ENCODE measurements at places on chromosomes 16 and 17.

DNA sequence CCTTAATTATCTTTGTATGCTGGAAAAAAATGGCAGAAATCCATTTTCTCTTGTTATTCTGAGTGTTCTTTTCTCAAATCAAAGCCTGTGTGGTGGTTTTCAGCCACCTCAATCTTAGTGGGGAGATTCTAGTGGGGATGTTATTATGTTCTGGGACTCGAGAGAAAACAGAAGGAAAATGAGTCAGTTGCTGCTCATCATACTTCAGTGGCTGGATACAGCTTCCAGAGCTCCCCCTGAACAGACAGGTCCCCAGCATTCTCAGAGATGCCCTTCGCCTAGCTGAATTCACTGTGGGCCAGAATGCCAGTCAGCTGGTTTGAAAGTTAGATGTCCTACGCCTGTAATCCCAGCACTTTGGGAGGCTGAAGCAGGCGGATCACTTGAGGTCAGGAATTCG, 8.5 kb downstream of the ST6GALNAC1 start:
- DNase-seq: no peak

DNA sequence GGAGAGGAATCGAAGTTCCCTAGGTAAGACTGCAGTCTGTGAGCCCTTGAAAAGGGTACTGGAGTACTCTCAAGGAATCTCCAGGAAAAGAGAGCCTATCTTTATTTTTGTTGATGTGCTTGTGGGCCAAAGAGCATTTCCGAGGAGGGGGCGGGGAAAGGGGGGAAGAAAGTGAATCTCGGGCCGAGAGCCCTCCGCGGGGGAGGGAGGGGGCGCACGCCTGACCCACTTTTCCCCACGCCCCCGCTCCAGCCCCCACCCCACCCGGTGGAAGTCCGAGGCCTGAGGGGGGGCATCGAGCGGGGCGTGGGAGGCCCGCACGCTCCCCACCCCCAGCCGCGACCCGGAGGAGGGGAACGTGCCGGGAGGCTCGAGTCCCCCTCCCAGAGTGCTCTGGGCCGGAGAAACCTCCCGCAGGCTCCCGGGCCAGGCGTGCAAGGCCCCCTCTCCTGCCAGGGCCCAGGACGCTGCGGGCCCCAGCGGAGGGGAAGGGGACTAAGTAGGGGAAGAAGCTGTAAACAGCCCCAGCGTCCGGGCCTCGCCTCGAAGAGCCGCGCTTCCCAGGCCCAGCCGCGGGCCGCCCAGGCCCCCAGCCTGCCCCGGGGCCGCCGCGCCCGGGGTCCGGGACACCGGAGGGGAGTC, 444 bp downstream of the HELZ start:
- DNase-seq: peak; percentile 49

GRCh38 chr17:3964203-3965117, at the start of gene ATP2A3:
ATP2A3 (minus strand) TSS chr17:3964437; CDS start chr17:3964291, 146 bp downstream.
- DNase-seq: peak; percentile 72

- no peak for DNase-seq
Observed at GRCh38 chr16:14193316-14193871, 122.3 kb downstream of the MRTFB start.

DNA sequence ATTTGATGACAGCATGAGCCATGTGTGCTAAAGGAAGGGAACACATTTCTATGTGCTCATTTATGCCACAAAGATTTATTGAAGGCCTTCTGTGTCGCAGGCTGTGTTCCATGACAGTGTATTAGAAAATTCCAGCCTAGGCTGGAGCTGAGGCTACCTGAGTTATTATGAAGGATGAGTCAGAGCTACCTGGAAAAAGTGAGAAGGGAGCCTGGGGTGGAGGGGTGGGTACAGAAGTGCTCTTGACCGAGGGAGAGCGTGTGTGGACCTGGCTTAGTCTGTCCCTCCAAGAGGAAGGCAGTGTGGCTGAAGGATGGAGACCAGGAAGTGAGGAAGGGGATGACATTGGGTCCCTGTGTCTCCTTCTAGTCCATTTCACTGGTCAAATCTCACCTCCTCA, 98.3 kb downstream of the N4BP1 start:
- no peak for DNase-seq

DNA sequence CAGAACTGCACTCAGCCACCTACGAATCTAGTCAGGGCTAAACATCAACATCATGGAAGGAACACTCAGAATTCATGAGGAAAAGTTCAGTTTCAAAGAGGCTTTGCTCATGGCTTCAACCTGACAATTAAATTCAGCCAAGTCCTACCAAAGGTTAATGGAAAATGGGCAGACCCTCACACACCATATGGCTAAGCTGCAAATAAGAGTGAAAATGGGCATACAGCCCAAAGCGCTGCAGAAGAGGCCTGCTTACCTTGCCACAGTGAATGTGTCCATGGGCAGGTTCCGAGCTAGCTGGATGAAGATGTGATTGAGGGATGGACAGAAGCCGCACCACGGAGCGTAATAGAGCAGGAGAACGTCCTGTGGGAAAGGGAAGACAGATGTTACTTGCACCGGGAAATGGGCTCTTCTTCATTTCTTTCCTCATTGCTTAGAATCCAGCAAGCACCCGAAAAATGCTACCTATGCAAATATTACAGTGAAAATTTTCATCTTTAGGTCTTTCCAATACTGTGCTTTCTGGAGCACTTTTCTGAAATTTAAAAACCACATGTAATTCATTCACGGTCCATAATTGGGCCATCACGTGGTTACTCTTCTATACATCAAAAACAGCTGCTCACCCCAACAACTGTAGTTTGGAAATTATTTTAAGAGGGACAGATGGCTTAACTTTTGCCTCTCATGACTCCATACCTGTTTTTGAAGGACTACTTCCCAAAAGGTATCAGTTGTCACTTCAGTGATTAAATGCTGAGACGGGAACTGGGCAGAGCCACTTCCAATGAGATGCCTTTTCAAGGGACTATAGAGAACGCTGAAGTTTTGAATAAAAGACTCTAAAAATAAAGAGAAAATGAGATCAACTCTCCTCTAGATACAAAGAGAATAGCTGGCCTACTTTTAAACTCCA, 19.6 kb downstream of the SNN start:
- DNase-seq: no peak

DNA sequence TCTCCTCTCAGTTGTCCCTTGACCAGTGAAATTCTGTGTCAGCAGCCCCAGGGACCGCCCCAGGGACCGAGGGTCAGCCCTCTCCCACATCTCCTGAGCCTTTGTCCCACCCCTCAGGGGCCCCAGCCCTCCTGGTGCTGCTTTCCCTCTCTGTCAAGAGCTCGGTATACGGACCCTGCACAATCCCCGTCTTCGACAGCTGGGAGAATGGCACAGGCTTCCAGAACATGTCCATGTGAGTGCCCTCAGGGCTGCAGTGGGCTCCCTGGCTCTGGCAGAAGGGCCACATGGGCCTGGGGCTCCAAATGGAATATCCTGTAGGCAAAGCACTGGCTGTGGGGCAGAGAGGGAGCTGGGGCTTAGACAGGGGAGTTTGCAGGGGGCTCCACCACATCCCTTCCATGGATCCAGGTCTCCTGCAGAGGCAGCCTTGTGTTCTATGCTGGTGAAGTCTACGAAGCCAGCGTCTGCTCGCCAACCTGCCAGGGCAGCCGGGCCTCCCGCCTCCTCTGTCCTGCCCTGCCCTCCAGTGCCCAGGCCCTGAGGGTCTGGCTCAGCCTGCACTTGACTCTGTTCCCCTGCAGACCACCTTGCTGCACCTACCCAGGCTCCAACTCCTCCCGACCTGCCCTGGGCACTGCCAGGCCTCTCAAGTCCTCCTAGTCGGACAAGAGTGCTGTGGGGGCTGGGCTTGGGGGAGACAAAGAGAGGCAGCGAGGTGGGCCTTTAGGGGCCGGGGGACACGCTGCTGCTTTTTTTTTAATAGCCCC, 28.0 kb downstream of the ADGRG5 start:
- no peak for DNase-seq

- peak; percentile 86 for DNase-seq
Observed at GRCh38 chr16:31382485-31383161, 10.5 kb upstream of the ITGAD start.

DNA sequence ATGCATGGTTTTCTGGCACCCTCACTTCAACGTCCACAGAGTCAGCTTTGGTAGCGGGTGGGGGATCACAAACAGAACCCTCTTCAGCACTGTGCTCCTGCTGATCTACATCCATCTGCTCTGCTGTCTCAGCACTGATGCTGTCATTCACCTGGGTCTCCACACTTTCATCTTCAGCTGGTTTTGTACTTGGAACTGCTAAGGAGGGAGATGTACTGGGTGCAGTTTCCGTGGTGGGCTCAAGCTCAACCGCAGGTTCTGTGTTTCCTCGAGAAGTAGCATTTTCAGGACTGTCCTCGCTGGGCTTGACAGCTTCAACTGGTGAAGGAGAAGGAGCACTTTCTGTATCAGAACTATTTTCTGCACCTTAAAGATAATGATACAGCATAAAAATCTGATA, 101.8 kb downstream of the TTC19 start:
- no peak for DNase-seq

GRCh38 chr17:41133880-41134735, 6.2 kb downstream of the KRTAP4-6 start:
- no peak for DNase-seq

GRCh38 chr17:8650119-8650499, 19.6 kb upstream of the MYH10 start:
- DNase-seq: no peak

DNA sequence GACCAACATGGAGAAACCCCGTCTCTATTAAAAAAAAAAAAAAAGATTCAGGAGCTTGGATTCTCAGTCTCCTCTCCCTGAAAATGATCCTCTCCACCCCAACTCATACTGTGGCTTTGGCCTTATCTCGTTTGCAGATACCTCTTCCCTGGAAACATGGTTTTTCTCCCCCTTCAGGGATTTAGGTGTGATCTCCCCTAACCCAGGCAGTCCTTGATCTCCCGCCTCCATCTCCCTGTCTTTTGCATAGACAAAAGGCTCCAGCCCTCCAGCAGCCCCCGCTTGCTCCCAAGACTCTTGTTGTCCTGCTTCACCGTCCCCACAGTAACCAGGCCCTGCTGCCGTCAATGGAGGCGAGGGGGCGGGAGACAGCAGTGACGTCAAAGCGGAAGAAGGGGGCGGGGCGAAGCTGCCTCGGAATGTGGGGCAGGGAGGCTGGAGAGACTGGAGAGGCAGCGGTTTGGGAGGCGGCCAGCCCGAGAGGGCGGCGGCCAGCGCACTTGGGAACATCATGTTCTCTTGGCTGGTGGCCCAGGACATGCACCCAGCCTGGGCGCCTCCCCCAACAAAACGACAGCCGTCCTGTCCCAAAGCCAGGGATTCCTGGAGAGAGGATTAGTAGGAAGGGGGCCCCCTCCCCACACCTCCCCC, 1.9 kb upstream of the PER1 start:
- peak; percentile 78 for DNase-seq

- DNase-seq: no peak
Observed at GRCh38 chr17:622356-622755, 92.3 kb downstream of the VPS53 start.

DNA sequence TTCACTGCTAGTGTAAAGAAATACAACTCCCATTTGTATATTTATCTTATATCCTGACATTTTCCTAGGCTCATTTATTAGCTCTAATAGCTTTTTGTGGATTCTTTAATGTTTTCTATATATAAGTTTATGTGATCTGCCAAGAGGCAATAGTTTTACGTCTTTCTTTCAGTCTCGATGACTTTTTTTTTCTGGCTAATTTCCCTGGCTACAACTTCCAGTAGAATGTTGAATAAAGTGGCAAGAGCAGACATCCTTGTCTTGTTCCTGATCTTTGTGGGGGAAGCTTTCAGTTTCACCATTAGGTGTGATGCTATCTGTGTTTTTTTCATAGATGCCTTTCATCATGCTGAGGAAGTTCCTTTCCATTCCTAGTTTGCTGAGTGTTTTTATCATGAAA, 43.9 kb upstream of the ABCA3 start:
- no peak for DNase-seq

GRCh38 chr17:18017958-18018357, 21.0 kb downstream of the ATPAF2 start:
- no peak for DNase-seq

DNA sequence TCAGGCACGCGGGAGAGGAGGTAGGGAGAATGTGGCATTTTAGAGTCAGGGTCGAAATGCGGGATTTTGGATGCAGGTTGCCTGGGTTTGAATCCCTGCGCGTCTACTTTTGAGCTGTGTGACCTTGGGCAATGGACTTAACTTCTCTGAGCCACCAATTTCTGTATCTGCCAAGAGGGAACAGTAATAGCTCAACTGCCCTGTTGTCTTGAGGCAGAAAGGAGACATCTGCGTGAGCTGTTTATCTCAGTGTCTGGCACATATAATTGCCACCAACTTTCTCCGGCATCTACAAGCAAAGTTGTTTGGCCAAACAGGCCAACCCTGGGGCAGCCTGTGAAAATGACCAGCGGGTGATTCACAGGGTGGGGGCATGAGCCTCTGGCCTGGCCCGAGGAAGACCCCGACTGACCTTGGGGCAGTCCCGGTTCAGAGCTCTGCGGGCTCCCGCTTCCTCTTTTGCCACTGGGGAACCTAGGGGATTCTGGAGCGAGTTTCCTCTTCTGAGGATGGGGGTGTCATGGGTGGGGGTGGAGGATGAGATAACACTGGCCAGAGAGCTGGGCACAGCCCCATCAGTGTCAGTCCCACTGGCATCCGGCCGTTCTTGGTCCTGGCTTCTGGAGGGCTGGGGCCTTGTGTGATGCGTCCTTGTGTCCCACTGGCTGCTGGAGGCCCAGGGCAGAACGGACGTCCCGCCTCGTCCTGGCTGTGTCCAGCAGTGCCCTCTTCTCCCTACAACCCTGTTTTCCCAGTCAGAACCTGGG, 1.3 kb downstream of the SNN start:
- peak; percentile 68 for DNase-seq

- no peak for DNase-seq
Observed at GRCh38 chr16:51030516-51030915, 120.6 kb downstream of the SALL1 start.

GRCh38 chr17:21199311-21199710, 14.7 kb downstream of the TMEM11 start:
- DNase-seq: no peak

DNA sequence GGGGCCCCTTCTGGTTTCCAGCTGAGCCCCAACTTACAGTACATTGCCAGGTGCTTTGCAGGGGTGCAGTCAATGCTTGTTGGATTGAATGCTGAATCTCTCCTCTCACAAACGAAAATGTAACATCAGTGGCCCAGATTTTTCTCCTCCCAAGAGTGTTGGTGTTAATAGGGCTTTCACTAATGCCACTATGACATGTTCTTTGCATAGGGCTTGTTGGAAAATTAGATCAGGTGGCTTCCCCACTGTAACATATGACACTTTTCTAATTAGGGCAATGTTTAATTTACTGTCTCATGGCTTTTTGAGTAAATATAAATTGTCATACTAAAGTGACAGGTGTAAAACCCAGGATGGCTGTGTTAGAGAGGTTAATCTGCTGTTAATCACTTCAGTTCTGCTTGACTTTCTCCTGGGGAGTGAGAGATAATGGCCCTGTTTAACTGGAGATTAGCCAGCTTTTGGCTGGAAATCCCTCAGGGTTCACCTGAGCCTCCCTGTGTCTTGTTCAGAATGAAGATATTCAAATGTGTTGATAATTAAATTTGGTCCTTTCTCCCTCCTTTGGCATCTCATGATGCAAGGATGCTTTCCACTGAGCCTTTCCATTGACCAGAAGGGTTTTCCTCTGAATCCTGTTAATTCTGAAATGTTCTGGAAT, 502.3 kb downstream of the RBFOX1 start:
- DNase-seq: no peak

Data from NB4 (cell line).